Hematopoietic multipotent progenitor cell (in vitro differentiated cells): ENCODE measurements at places on chromosomes 12 and 14.

- DNase-seq: no peak
Measured at GRCh38 chr14:31190717-31191263, 16.8 kb downstream of the HECTD1 start.

GRCh38 chr12:103829092-103829491 is 11.9 kb downstream of the NT5DC3 start:
- DNase-seq: no peak

DNA sequence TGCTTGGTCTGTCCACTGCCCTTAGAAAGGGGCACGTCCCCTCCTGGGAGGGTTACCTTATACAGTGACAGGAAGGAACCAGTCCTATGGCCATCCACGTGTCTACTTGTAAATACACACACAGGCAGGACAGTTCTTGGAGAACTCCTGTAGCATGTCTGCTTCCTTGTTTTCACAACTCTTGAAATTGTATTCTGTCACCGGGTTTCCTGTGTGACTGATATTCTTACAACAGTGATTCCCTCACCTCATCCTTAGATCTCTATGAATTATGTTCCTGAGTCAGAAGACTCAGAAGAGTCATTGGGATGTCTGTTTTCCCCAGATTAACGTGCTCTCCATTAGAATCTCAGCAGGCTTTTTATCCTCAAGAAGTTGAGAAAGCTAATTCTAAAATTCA is 44.1 kb upstream of the DYNC1H1 start:
- DNase-seq: no peak

- no peak for DNase-seq
Measured at GRCh38 chr12:106211973-106212372, 35.8 kb downstream of the CKAP4 start.

- DNase-seq: no peak
Measured at GRCh38 chr12:122669397-122670070, 33.6 kb downstream of the HCAR2 start.

DNA sequence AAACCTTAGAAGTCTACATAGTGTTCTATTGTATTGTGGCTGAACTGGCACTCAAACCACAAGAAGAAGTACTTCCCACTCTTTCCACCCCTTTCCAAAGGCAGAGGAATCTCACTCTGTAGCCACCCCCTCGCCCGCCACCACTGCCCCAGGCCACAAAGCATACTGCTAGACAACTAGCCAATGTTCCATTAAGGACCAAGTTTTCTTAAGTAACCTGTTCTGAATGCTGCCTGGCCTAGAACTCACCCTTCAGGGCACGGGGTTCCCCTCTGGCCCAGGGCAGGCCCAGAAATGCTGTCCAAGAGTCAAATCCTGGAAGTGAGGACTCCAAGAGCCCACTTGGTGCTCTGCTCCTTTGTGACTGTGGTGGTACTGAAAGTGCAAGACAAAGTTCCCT is 15.7 kb upstream of the PTPRO start:
- no peak for DNase-seq

GRCh38 chr12:92028441-92028709 is 117.3 kb downstream of the BTG1 start:
- DNase-seq: no peak

DNA sequence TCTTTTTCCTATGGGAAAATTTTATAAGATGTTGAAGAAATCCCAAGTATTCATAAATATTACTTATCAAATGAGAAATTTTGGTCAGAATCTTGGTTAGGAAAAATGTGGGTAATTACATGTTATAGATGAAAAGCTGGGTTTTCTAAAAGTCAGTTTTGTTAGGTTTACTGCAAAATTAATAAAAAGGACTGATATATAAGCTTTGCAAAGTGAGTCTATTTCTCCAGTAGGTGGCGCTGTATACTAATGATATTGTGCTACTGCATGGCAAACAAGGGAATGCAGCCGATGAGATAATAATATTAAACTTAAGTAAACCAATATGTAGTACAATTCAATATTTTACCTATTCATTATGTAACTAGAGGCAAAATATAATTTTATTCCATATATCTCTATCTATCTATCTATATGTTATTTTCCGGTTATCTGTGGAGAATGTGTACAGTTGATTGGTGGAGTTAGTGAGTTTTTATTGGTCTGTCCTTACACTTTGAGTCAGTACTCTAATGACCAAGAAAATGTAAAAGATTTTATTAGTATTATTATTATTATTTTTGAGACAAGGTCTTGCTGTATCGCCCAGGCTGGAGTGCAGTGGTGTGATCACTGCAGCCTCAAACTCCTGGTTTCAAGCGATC is 32.9 kb downstream of the MIPOL1 start:
- DNase-seq: no peak
